ENCODE measurements at places on chromosomes 2 and 18.

- no peak for DNase-seq
Observed at GRCh38 chr2:172995323-172996244, 80.1 kb upstream of the MAP3K20 start.

DNA sequence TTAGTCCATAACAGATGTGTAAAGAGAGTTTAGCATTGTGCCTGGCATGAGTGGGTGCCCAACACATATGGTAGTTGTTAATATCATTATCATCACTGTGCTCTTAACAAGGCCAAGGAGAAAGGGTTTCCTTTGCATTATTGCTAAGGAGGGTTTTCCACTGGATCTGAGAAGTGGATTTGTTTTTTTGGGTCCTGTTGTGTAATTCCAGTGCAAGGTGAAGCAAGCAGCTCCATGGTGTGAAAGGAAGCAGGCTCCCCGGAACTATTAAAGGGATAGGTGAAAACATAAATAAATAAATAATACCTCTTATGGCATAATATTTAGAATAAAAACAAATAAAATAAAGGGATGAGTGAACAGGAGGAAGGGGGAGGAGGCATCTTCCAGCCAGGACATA lies 65.3 kb downstream of the MTCL1 start:
- DNase-seq: no peak

DNA sequence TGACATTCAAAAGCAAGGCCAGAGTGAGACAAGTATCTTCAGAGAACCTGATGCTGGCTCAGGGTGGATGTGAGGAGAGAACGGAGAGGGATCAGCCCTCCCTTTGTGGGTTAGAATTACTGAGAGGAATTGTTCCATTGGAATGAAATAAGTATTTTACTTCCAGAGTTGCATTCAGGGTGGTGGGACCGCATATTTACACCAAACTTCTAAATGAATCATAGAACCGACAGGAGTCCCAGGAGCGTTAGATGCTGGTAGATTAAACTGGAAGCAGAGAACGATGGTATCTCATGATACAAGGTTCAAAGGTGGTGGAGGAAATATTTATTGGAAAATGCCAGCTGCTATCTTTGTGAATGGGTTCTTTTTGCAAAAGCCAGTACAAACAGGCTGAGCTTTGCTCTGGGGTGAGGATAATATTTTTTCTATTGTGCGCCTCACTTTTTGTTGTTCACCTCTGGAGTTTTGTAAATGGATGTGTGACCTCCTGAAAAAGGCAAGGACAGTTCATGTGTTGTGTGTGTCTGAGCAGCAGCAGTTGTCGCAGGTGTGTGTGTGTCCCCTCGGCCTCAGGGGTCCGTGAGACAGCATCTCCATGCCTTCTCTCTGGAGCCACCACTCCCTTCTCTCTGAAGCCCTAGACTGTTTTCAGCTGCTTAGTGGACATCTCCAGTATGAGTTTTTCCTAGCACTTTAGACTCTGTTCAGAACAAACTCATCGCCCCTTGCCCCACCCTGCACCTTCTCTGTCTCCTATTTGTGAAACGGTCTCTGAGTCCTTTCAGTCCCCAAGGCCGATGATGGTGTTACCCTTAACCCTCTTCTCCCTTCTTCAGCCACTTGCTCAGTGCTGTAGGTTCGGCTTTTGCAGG lies 17.8 kb downstream of the MTCL1 start:
- no peak for DNase-seq

- DNase-seq: no peak
Observed at GRCh38 chr18:67428805-67429204, 87.7 kb downstream of the DSEL start.

DNA sequence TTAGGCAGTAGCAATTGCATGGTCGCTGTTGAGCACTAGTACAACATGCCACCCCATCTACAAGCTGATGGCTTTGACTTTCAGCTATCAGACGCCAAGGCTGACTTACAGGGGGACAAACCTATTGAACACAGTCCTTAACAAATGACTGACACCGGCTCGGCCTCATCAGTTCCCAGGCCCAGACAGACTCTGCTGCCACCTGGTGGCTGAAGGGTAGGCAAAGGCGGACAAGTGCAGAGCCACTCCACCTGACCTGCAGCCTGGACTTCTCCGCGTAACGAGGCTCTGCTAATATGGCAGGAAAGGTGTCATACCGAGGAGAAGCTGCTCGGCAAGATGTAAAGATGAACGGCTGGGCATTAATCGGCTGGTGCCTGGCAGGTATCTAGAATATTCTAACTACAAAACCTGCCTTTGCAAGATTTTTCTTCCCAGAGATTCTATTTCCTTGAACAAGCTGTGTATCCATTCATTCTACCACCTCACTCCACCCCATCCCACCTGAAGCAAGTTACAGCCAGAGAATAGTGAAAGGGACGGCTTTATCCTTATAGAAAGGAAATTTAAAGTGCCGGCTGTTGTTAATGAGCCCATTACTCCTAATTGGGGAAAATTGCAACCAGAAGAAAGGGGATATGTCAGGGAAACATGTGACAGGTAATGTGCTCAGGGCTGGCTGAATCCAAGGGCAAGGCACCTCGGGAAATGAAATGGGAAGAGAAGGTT lies 67.4 kb downstream of the STEAP3 start:
- DNase-seq: peak; percentile 79

DNA sequence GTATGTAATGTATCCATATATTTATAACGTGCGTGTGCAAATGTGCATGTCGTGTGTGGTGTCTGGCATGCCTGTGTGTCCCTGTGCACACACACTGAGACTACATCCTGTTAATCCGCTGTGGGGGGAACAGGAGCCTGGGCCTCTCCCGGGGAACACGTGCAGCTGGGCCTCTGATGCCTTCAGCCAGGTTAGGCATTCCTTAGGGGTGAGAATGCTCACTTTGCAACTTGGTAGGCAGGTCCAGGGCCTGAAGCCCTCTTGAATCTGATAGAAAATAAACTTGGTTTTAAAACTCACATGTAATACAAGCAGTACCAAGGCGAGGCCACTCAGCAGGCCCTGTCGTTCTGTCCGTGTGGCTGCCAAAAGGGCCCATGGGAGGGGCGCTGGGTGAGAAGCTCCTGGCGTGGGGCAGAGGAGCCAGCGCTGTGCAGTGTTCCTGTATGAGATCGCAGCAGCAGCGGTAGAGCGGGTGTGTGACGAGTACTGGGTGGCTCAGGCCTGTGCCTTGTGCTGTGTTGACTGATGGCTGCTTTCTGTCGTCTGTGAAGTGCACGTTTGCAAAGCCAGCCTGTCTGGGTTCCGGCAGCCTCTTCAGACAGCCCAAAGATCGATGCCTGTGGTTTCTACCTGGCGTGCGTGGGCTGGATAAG lies 16.2 kb downstream of the SALL3 start:
- no peak for DNase-seq

DNA sequence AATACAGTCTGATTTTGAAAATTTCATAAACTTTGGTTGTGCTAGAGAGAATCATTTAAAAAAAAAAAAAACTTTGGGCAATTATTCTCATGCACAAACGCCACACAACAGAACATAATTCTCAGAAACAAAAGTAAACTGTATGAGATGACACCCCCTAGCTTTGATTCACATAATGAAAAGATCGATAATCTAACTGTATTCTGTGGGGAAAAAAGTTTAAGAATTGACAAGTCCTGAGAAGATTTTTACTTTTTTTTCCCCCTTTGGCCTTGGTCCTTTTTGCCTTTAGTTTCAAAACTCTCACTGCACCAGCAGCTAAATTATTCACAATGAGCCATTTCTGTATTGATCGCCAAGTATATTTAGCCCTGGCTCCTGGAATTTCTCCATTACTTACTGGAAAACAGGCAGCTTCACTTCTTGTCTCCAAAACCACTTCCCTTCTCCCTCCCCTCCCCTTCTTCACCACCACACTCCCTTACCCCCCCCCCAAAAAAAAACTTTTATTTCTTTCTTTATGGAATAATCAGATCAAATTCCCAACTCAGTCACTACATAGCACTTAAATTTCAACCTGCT lies 2.0 kb downstream of the IKZF2 start:
- DNase-seq: no peak

GRCh38 chr2:55364189-55365055 lies 55.2 kb downstream of the CCDC88A start:
- no peak for DNase-seq

- DNase-seq: no peak
Observed at GRCh38 chr2:232967474-232967873, 45.6 kb downstream of the NGEF start.

DNA sequence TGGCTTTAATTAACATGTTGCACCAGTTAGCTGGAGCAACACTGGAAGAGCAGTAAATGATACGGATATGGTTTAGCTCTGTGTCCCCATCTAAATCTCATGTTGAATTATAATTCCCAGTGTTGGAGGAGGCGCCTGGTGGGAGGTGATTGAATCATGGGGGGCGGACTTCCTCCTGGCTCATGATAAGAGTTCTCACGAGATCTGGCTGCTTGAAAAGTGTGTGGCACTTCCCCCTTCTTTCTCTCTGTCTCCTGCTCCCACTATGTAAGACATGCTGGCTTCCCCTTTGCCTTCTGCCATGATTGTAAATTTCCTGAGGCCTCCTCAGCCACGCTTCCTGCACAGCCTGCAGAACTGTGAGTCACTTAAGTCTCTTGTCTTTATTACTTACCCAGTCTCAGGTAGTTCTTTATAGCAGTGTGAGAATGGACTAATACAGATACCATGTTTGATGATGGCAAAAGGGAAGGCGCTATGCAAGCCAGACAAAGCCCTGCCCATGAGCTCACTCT lies 963.6 kb downstream of the SOCS6 start:
- DNase-seq: no peak

DNA sequence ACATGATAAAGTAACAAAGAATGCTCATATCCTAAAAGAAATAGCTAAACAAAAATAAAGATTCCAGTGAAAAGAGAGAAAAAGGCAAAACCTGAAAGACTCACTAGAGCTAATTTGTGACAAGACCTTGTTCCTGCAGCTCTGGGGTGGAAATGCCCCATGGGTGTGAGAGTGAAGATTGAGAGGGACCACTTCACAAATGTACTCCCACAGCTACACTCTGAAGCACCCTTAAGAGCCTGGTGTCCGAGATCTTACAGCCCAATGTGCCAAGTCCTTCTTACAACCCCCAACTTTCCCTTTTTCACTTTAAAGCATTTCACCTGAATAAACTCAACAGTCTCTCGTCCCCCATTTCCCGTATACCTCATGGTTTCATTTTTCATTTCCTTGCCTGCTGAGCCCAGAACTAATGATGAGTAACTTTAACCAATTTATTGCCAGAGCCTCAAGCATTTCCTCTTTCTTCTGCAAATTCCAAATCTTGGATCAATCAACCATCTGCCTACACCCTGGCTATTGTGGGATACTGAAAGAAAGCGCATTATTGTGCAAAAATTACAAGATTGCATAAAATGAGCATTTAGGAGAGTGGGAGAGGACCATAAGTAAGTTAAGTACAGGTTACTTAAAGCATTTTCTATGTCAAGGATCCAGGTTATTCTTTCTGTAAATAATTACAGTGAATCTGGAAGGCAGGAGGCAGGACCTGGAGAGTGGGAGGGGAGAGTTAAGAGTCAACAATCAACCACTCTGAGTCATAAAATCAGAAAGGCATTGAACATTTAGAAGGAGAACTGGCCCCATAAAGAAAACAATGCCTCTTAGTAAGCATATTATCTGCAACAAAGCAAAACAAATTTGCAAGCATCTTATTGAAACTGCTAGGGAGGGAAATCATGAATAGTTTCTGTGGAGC lies 804.4 kb upstream of the CELF4 start:
- no peak for DNase-seq

DNA sequence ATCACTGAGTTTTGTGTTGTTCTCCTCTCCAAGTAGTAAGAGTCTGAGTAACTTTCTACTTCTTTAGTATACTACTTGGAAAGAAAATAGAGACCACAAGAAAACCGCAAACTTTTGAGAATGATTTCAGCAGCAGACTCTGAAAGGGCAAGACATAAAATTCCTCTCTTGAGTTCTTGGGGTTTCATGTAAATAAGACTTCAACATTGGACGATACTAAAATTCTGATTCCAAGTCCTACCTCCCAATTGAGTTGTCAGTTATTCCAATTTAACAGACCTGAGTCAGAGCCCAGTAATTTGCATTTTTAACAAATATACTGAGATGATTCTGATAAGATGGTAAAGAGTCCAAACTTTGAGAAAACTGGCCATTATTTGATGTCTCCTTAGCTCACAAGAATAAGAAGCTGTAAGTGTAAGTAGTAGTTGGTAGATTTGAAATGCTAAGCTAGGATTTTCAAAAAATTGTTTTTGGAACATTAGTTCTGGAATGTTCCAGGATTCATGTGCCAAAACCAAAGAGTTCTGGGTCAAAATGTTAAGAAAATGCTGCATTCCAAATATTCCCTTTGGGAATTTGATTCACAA lies 261.6 kb upstream of the SPOPL start:
- DNase-seq: no peak

DNA sequence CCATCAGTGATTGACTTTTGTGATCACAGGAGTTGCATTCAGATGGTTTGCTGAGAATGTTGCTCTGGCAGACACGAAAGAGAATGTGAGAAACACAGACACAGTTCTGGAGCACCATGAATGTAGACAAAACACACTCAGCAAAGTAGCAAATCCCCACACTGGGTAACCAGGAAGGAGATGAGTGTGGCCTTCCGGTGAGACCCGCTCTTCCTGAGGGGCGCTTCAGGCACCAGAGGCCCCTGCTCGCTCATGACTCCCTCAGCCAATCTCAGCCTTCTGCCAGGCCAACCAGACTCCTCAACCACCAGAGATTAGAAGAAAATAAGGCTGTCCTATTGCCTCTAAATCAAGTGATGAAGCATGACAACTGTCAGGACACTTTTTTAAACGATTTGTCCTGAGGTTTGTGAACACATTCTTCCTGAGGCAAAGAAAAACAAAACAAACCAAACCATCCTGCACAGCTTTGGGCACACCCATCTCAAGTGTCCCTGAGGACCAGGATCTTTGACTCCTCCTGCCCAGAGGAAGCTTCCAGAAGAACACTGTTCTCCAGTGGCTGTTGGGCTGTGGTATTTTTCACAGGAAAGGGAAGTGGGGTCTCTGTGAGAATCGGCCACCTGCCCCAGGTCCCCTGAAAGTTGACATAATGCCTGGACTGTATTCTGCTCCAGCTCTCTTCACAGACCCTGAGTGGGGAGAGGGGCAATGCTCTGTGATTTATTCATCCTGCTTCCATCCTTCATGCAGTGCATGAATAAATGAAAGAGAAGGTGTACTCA lies 152.8 kb downstream of the BCL11A start:
- no peak for DNase-seq

DNA sequence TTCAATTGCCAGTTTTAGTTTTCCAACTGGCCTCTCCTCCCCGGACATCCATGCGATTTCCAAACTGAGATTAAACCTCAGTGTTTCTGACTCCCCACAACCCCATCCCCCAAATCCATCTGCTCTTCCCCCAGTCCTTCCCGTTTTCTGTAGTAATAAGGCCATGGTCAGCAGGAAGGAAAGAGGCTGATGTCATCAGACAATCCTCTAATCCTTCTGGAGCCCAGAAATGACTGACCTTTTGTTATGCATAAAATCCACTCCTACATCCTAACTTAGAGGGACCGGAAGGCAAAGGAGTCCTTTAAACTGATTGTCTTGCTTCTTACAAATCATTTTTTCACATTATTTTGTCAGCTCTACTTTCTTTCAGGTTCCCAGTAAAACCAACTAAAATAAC lies 155.8 kb downstream of the INO80D start:
- no peak for DNase-seq

GRCh38 chr18:61203151-61203550 lies 130.1 kb upstream of the CDH20 start:
- DNase-seq: no peak

GRCh38 chr2:205628422-205628821 lies 53.9 kb upstream of the NRP2 start:
- no peak for DNase-seq
